ENCODE measurements at places on chromosomes 7 and 10.

DNA sequence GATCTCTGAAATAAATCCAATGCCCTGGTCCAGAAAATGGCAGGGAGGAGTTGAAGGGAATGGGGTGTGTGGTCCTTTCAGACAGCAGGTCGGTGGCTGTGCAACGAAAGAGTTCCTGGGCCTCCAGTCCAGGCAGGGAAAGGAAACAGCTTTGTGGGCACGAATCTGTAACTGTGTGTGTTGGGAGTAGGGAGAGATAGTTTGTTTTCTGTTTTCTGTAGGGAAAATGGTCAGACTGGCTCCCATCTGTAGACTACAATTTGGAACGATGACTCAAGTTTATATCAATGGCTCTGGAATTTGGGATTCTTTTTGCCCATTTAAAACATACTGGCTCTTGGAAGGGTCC, 2.6 kb upstream of the HOXA9 start:
- H3K36me3 ChIP-seq, result peaks cover 8% of the 10 kb centered on the region
- H3K27me3 ChIP-seq, result no peaks in the 10 kb centered on the region
- peak overlapping the region; percentile 84 for H3K4me3 ChIP-seq
- peak overlapping the region; percentile 87 for H3K27ac ChIP-seq
- peaks cover 32% of the 10 kb centered on the region for H3K4me1 ChIP-seq

- H3K36me3 ChIP-seq, result no peaks in the 10 kb centered on the region
- H3K27ac ChIP-seq, result no peak overlapping the region
- H3K4me3 ChIP-seq, result no peak overlapping the region
- no peak for DNase-seq
Measured at GRCh38 chr10:127834791-127835190, 58.0 kb downstream of the CLRN3 start.

GRCh38 chr7:155649588-155649987, 5.1 kb downstream of the RBM33 start:
- H3K4me3 ChIP-seq, result no peak overlapping the region
- peaks cover 32% of the 10 kb centered on the region for H3K4me1 ChIP-seq
- no peaks in the 10 kb centered on the region for H3K36me3 ChIP-seq
- H3K27me3 ChIP-seq, result no peaks in the 10 kb centered on the region

- DNase-seq, result no peak
- H3K36me3 ChIP-seq, result no peaks in the 10 kb centered on the region
- no peaks in the 10 kb centered on the region for H3K27me3 ChIP-seq
- no peak overlapping the region for H3K27ac ChIP-seq
- no peak overlapping the region for H3K4me3 ChIP-seq
Measured at GRCh38 chr10:86535132-86535882, 13.7 kb upstream of the WAPL start.

DNA sequence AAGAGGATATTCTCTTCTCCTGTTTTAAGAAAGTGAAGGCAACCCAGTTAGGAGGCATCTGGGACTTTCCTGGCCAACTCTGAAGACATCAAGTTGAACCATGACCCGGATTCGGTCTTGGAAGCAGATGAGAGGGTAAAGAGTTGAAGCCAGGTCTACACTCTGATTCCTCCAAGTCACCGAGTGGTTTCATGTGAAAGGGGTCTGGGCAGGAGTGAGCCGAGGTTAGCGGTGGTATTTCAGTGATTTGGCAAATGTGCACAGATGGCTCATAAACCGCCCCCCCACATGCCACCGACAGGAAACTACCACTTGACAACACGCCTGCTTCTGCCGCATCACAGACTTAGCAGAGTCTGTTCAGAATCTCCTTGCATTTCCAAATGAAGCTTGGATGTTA, 11.4 kb upstream of the REPIN1 start:
- no peak overlapping the region for H3K4me3 ChIP-seq
- no peaks in the 10 kb centered on the region for H3K36me3 ChIP-seq

DNA sequence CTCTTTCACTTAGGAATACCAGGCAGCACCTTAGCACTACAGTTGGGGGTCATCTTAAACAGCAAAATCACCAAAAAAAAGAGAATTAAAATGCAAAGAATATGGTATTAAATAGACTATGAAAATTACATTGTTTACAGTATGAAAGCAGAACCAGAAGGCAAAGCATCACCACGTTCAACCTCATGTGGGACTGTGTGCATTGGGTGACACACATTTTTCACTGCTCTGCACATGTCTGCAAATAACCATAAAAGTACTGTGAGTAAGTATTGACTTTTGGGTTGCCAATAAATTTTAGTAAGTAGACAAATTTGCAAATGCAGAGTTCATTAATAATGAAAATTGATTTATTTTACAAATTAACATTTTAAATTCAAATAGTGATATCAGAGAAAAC, 232.1 kb upstream of the ZWINT start:
- no peak overlapping the region for H3K4me3 ChIP-seq
- no peak overlapping the region for H3K27ac ChIP-seq
- H3K36me3 ChIP-seq, result no peaks in the 10 kb centered on the region
- H3K27me3 ChIP-seq, result no peaks in the 10 kb centered on the region

GRCh38 chr7:95859429-95859828, 87.1 kb downstream of the DYNC1I1 start:
- H3K36me3 ChIP-seq, result no peaks in the 10 kb centered on the region
- H3K4me3 ChIP-seq, result no peak overlapping the region
- H3K4me1 ChIP-seq, result no peaks in the 10 kb centered on the region

DNA sequence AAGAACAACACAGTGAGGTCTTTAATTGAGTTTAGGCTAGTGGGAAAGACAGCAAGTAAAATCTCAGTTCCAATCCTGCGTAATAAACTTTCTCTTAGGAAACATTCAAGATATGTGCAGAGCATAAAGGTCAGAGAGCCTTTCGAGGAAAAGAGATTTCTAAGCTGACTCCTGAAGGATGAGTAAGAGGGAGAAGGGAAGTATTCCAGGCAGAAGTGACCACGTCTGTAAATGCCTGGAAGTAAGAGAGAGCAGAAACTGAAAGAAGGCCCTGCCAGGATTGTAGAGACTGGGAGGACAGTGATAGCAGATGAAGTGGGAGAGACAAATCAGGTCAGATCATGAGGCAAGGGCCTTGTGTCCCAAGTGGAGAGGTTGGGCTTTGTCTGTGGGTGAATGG, 41.8 kb downstream of the PNLIPRP3 start:
- no peak for DNase-seq
- H3K4me3 ChIP-seq, result no peak overlapping the region
- H3K4me1 ChIP-seq, result peaks cover 19% of the 10 kb centered on the region
- no peak overlapping the region for H3K27ac ChIP-seq
- H3K36me3 ChIP-seq, result peaks cover 20% of the 10 kb centered on the region
- H3K27me3 ChIP-seq, result no peaks in the 10 kb centered on the region

DNA sequence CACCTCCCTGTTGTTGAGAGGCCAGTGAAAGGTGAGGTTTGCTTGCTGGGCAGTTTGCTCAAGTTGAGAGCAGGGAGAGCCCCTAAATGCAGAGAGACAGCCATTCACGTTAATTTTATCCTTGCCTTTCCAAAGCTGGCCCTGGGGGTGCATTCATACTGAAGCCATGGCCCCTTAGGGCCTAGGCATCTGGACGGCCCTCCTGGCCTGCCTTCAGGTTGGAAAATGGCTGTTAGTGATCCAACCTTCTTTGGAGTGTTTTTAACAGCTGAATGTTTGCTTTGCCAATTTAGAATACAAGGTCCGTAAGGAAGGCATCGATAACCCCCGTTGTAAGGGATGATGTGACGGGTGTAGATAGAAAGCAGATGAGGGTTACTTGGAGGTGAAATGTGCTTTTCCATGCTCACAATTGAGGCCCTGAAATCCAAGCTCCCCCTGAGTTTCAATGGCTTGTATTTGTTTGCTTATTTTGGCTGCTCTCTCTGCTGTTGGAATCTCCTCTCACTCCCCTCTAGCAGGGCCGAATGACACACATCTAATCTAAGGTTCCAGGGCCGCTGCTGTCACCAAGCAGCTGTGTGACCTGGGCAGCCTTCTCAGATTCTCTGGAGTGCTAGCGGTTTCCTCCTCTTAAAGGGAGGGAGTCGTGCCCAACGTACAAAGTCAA, 171.6 kb upstream of the MKI67 start:
- no peak overlapping the region for H3K27ac ChIP-seq
- DNase-seq, result no peak
- H3K36me3 ChIP-seq, result no peaks in the 10 kb centered on the region
- no peak overlapping the region for H3K4me3 ChIP-seq

GRCh38 chr10:132685101-132685891, 100.7 kb downstream of the NKX6-2 start:
- H3K4me3 ChIP-seq, result no peak overlapping the region
- H3K27ac ChIP-seq, result no peak overlapping the region
- H3K36me3 ChIP-seq, result no peaks in the 10 kb centered on the region
- DNase-seq, result no peak

DNA sequence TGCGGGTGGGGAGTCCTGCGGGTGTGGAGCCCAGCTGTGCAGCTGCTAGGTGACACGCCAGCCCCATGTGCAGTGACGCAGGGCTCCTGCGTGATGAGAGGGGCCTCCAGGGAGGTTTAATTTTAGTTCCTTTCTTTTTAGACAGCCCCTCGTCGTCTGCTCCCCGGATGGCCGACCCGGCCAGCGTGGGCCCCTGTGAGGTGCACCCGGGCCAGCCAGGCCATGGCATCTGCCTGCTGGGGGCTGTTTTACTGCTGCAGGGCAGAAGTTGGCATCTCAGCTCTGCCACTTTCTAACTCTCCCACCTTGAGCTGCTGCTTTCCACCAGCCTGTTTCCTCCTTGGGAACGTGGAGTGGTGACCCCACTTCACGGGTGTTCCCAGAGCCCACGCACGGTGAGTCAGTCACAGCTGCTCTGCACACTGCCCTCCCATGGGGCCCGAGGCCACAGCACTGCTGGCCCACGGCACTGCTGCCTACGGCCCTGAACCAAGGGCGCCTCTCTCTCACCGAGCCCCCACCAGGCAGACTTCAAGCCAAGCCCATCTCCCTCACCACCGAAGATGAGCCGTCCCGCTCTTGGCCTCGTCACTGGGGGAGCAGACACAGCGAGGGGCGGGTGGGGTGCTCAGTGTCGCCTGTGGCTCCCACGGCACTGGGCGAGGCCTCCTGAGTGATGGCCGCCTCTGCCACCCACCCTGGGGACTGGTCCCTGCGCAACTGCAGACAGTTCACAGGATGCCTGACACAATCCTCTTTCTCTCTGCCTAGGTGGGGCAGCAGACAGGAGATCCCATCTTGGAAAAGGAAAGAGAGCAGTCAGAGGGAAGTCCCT, 21.3 kb downstream of the CYP2W1 start:
- H3K36me3 ChIP-seq, result no peaks in the 10 kb centered on the region
- no peaks in the 10 kb centered on the region for H3K4me1 ChIP-seq
- no peak overlapping the region for H3K4me3 ChIP-seq

DNA sequence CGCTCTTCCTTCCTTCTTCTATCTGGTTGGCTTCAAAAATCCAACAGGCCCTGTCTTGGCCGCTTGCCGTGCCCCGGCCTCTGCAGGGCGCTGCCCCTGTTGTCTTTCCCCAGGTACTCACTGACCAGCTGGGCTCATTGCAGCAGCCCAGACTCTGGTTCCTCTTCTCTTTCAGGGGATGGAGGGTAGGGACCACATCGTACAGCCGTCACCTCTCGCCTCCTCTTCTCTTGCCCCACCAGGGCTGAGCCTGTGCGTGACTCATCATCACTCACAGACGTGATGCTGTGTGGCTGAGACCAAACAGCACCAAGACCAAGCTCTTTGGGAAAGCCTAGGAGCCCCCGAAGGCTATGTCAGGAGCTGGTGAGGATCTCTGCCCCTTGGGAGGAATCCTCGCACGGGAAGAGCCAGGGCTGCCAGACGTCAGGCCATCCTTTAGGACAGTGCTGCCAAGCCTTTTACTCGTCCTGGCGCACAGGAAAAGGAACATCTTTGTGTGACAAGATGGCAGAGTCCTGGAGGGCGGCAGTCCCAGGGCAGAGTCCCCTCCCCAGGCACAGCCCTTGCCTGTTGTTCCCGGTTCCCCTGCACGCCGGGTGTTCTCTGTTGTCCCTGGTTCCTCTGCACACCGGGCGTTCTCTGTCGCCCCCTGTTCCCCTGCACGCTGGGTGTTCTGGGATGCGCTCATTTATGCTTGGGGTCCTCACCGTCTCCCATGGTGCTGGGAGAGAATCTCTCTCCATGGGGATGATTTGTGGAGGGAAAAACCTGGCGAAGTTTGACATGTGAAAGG, 188.5 kb upstream of the SHH start:
- H3K36me3 ChIP-seq, result no peaks in the 10 kb centered on the region
- DNase-seq, result no peak
- H3K27me3 ChIP-seq, result peaks cover 5% of the 10 kb centered on the region
- H3K4me3 ChIP-seq, result no peak overlapping the region
- no peak overlapping the region for H3K27ac ChIP-seq

DNA sequence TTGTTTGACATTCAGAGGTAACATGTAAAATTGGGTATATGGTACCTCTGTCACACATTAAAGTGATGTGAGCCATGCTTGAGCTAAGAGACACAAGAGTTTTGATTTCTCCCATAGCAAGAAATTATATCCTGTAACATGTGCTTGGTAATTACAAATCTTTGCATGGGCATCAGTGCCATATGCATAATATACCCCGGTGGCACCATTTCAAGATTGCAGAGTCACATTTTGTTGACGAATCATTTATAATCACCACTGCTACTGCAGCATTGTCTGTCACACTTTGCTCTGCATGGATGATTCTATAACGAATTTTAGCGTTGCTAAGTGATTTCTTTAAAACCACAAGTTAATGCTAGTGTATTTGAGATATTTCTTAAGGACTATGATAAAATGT, 443.7 kb upstream of the LRRN3 start:
- H3K27me3 ChIP-seq, result no peaks in the 10 kb centered on the region
- H3K4me3 ChIP-seq, result no peak overlapping the region
- no peak for DNase-seq
- H3K27ac ChIP-seq, result no peak overlapping the region

All from keratinocyte (primary cell).